Esophagus mucosa (tissue), 1 donor: ENCODE measurements at places on chromosomes 5 and 9.

DNA sequence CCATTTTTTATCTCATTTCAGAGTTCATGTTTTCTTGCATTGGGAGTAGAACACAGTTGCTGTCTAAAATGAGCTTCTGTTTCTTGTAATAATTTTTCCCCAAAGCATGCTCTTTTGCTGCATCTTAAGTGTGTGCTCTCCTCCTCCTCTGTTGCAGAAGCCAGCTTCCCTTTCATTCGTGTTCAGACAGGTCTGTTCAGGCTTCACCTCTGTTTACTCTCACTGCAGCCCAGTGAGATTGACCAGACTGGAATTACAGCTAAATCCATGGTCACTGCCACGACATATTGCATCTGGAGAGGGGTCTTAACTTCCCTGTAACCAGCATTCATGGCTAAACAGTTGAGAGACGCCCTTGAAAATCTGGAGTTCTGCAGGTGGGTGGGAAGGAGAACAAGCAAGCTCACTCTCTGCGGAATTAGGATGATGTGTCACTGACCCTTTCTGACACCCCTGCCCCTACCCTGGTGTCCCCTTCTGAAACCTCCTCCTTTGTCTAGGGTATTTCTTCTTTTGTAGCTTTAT is 223.2 kb downstream of the FSTL4 start:
- peak; percentile 34 for ATAC-seq

- ATAC-seq: no peak
These were observed 190.4 kb downstream of the DRD1 start for GRCh38 chr5:175253597-175253996.

DNA sequence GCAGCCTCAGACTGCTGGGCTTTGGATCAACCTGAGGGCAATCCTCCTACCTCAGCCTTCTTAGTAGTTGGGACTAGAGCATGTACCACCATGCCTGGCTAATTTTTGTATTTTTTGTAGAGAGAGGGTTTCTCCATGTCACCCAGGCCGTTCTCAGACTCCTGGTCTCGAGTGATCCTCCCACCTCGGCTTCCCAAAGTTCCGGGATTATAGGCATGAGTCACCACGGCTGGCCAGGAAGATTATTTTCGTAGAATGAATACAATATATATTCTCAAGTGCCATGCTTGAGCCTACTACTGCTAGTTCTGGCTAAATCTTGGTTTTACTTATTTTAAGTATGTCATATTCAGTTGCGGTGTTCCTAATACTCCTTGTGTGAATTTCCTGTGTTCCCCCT is 88.2 kb upstream of the CLINT1 start:
- no peak for ATAC-seq

GRCh38 chr5:9622971-9623421 is 7.2 kb downstream of the TAS2R1 start:
- ATAC-seq: no peak

DNA sequence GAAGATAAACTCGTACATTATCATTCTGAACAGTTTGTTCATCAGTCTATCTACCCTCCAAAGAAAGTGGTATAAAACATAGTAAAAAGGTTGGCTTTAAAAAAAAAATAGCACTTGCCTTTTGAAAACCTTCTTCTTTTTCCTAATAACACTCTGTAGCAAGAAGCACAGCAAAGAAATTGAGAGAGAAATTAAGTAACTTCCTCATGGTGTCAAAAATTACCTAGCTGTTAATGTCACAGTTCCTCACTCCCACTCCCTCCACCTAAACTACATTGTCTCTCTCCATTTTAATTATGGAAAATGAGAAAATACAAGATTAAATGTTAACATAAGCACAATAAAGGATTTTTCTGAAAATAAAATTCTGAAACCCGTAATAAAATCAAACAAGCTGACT is 72.2 kb downstream of the CERT1 start:
- no peak for ATAC-seq

DNA sequence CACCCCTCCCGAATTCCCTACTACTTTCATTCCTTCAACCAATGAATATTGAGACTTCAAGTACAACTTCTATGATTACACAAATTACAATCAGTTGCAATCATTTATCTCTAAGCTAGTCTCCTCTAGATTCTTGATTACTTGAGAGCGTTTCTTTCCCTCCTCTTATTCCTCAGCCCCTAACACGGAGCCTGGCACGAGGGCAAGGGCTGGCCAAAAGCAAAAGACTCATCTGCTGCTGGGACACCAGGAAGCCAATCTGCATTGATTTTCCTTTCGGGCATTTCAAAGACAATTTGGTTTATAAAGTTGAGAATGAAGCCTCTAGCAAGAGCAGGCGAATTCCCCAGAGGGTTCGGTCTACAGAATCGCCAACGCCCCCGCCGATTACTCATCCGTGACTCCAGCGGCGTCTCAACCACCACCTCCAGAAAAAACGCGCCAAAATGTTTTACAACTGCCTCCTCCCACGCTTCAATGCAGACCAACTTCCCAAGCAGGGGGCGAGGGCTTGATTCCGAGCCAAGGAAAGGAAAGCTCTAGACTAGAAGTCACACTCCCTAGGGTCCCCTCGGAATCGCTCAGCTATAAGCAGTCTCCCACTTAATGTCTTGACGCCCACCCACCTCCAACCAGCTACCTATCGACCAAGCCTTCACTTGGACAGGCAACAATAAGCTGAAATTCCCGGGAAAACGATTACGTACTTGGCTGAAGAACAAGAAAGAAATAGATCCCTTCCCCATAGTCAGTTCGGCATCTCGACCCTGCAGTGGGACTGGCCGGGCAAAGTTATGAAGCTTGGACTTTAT is 1.5 kb downstream of the PCSK1 start:
- no peak for ATAC-seq

- no peak for ATAC-seq
These were observed 74.1 kb upstream of the TRIO start for GRCh38 chr5:14069021-14069420.

DNA sequence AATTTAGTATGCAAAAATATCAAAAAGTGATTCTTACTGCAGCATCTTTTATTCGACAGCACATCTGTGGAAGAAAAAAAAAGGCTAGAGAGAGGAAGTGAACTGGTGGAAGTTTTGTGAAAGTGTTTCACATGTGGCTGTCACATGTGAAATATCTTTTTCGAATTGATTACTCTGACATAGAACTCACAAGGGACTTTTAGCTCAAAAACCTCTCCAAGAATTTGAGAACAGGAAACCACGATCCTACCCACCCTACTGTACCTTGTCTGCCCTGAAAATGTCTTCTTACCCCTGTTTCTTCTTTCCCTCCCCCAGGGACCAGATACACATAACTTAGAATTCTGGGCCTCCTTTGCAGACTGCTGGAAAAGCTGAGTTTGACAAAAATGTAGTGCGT is 106.5 kb upstream of the PRRC1 start:
- ATAC-seq: no peak

- no peak for ATAC-seq
These were observed 37.0 kb upstream of the PIK3R1 start for GRCh38 chr5:68178579-68178978.

DNA sequence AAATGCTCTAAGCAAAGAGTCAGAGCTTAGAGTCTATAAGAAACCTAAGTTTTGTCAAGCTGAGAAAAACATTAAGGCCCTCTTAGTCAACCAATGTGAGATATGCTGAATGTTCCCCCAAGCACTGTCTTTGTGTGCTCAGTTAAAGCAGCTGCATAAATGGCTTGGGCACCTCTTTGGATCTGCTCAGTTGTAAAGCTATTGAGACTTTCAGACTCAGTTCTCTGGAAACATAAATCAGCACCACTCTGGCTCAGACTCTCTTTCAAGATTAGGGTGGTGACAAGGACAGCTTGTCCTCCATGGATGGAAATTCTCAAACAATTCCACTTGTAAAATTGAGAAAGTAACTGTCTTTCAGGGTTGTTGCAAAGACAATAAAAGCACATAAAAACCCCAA is 807.9 kb downstream of the PRELID2 start:
- no peak for ATAC-seq

- ATAC-seq: no peak
These were observed 103.8 kb upstream of the ERCC6L2 start for GRCh38 chr9:95771556-95772246.

DNA sequence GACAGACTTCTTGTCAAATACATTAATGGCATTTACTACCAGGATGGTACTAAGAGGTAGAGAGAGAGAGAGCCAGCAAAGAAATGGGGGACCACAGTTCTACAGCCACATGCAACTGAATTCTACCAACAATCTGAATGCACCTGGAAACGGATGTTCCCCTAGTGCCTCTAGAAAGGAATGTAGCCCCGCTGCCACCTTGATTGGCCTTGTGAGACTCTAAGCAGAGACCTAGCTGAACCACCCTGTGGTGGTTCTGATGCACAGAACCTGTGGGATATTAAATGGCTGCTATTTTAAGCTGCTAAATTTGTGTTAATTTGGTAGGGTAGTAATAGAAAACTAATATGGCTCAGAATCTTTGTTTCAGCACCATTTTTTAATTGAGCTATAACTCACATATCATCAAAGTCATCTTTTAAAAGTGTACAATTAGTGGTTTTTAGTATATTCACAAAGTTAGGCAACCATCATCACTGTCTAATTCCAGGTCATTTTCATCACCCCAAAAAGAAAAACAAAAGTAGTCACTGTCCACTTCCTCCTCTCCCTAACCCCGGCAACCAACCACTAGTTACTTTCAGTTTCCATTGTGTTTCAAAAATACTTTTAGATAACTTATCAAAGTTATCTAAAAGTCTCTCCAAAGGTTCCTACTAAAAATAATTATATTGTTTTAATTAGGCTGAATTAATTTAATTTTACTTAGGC is 51.7 kb downstream of the CPLANE1 start:
- no peak for ATAC-seq

- no peak for ATAC-seq
These were observed 63.9 kb upstream of the OR2K2 start for GRCh38 chr9:111393971-111394370.

GRCh38 chr9:93596399-93596798 is 20.0 kb downstream of the PHF2 start:
- no peak for ATAC-seq

DNA sequence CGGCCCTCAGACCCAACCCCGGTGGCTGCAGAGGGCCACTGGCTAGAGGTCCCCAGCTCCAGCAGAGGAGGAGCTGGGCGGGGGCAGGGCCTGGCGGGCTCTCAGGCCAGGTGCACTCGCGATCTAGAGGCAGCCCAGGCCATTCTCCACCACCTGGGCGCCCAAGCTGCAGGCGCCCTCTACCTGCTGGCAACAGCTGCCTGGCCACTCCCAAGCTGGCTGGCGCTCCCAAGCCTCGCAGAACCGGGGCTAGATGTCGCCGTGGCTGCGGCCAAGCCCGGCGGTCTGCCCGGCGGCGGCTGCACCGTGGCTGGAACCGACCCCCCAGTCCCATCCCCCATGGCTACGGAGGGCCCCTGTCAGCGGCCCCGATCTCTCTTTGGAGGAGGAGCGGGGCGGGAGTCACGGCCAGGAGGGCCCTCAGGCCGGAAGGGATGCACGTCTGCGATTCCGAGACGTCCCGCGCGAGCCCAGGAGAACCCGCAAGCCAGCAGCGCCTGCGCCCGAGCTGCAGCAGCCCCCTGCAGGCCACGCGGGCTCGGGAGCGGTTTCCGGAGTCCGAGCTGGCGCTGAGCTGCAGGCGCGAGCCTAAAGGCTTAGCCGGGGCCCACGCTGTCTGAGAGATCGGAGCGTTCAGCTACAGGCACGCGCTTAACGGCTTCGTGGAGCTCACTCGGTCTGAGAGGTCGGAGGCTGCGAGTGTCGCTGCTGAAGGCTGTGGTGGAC is 44.3 kb upstream of the BICD2 start:
- peak; percentile 83 for ATAC-seq

DNA sequence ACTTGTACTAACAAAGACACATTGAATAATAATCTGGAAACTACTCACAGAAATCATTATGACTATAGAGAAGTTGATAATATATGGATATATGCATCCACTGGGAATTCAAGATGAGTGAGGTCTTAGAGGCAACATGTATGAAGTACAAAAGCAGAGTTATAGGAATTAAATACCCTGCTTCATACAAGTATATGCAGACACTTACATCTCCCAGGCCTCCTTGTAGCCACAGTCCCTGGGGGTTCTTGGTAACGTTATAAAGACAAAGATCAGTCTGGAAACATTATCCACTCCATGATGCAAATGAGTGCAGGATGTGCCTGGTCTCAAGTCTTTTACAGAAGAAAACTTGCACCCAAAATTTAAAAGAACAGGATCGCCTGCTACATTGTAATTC is 92.4 kb upstream of the ANXA1 start:
- ATAC-seq: no peak

DNA sequence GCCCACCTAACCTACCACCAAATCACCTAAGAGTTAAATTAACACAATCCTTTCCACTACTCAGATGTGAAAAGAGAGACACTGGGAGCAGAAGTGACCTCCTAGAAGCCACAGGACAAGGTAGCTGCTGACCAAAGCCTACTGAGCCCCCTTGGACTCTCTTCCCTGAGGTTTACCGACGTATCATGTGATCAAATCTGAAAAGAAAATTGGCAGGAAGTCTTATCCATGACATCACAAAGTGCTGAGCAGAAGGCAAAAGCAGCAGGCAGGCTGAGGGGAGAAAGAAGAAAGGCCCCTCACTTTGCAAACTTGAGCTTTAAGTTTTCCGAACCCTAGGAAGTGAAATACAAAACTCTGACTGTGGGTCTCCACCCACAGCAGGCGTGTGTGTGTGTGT is 11.1 kb downstream of the PRELID2 start:
- no peak for ATAC-seq

DNA sequence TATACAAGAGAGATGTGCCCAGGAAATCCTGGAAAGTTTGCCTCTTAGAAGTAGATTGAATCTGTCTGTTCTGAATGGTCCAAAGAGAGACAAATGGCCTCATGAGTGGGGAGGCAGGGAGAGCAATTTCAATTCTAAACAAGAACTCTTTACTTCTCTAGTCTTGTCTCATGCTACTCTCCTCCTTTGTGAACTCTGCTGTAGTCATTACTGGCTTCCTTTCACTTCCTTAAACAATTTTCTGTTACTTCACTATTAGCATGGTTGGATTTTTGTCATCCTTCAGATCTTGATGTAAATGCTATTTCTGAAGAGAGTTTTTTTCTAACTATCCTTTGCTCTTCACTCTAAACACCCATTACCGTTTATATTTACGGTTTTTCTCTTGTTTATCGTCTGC is 54.0 kb upstream of the GRIN3A start:
- ATAC-seq: no peak

GRCh38 chr9:110183208-110184145 is 24.5 kb downstream of the C9orf152 start:
- peak; percentile 71 for ATAC-seq

GRCh38 chr9:93525476-93525875 is 50.9 kb upstream of the PHF2 start:
- ATAC-seq: no peak

GRCh38 chr9:89675058-89675742 is 70.4 kb downstream of the GADD45G start:
- peak; percentile 73 for ATAC-seq

DNA sequence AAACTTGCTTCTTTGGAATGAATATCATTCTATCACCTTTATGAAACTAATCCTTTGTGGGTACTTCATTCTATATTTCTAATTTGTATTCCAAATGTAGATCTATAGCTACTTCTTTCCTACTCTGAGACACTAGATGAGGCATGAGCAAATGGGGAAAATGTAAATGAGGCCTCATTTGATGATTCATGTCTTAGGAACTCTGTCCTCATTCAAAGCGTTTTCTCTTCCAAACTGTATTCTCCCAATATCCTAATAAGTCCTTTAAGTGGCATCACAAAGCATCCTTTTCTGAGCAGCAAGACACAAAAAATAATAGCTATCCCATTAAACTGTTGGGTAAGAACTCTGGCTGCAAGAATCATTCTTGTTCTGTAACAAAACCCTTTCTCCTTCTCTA is 56.1 kb downstream of the TTLL11 start:
- ATAC-seq: no peak

GRCh38 chr9:34630402-34631154 is 1.7 kb upstream of the ARID3C start:
- ATAC-seq: peak; percentile 42
